ENCODE measurements at places on chromosomes 1 and 21. TPM values are rescaled to one million over a fixed set of nuclear protein-coding genes. Genes with fewer than 3 reads are reported as not detected.

HSD3B1 gene
- not detected for total RNA-seq

PLEKHO1 gene
- total RNA-seq, result 4.7 TPM

SPRR5 gene
- not detected for total RNA-seq

TTC13 gene
- 10.9 TPM for total RNA-seq

CYP4A22 gene
- total RNA-seq, result not detected

WNT2B gene
- not detected for total RNA-seq

WDR64 gene
- total RNA-seq, result not detected

TMOD4 gene
- total RNA-seq, result 0.98 TPM

C8A gene
- total RNA-seq, result not detected

CD1B gene
- total RNA-seq, result not detected

GCSAML gene
- total RNA-seq, result not detected

CRYZL1 gene
- total RNA-seq, result 30.3 TPM

HSD3B2 gene
- not detected for total RNA-seq

COL11A1 gene
- total RNA-seq, result not detected

FAM110D gene
- total RNA-seq, result not detected

KNCN gene
- not detected for total RNA-seq

FCRL5 gene
- not detected for total RNA-seq

RGL1 gene
- total RNA-seq, result 2.6 TPM

FCMR gene
- 52.1 TPM for total RNA-seq

NBPF6 gene
- total RNA-seq, result not detected

SLC50A1 gene
- total RNA-seq, result 52.7 TPM

LINGO4 gene
- total RNA-seq, result not detected

LCE1F gene
- not detected for total RNA-seq

KCNA2 gene
- total RNA-seq, result 0.19 TPM

SPATA21 gene
- total RNA-seq, result not detected

Measured in activated naive CD4-positive, alpha-beta T cell treated with anti-CD3 and anti-CD28 coated beads for 36 hours (primary cell).